Right atrium auricular region (tissue), 2 donors: ENCODE measurements at places on chromosomes 3 and 15. TPM values are rescaled to one million over a fixed set of nuclear protein-coding genes. Genes with fewer than 3 reads are reported as not detected.

Gene DUOXA1
- total RNA-seq, result 2.7 TPM

Gene IMPG2
- 0.43 TPM for total RNA-seq

DNA sequence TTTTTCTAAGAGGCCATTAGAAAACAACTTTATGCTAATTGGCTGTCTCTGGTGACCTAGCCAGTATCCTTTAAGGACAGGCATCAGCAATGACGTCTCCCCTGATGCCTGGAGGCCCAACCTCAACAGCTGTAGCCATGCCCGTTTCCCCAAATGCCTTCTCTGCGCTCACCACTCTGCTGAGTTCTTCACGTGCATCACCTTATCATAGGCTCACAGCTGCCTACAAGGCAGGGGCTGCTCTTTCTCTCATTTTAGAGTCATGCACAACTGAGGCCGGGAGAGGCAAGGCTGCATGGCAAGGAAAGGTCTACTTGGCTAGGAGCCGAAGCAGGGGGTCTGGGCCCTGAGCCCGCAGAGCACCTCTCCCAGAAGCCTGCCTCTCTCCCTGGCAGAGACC is 43.9 kb upstream of the SEC13 start:
- DNase-seq, result no peak
- no peaks in the 10 kb centered on the region for H3K27me3 ChIP-seq
- H3K4me1 ChIP-seq, result no peaks in the 10 kb centered on the region
- no peak overlapping the region for H3K4me3 ChIP-seq
- H3K36me3 ChIP-seq, result no peaks in the 10 kb centered on the region

GRCh38 chr3:159818399-159818798 is 170.2 kb upstream of the IL12A start:
- H3K4me1 ChIP-seq, result peaks cover 14% of the 10 kb centered on the region
- no peaks in the 10 kb centered on the region for H3K36me3 ChIP-seq
- no peak overlapping the region for H3K27ac ChIP-seq
- H3K27me3 ChIP-seq, result no peaks in the 10 kb centered on the region
- no peak for DNase-seq
